Ascending aorta (tissue), 2 donors: ENCODE measurements at places on chromosomes 13 and 19.

DNA sequence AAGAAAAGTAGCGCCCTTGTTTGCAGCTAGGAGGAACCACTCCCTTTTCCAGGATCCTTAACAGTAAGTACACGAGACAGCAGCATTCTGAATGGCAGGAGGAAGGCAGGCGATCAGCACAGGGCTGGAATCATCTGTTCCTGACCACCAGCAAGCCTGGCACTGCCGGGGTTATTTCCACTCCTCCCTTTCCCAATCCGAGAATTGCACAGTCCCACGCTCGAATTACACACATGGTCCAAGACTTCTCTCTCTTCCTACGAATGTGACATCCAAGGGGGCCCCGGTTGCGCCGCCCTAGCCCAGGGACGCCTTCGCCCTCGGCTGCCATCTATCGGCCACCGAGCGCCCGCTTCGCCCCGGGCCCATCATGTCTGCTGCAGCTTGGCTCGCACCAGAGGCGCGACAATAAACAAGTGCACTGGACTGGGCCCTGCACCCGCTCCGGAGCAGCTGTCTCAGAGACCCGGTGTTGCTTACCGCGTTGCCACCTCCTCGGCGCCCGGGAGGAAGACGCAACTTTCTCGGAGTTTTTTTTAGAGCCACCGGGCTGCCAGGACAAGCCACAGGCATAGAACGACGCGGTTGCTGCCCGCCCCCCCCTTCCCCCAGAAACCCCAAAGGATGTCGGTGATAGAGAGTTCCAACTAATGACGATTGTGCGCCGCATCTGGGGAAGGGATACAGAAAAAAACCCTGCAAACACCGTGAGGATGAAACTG, at the start of gene SLITRK5:
TSS of gene SLITRK5 (plus strand) at position 341 of the 722 bp plus-strand sequence. CDS start 4,018 bp downstream, outside the sequence.
- DNase-seq, result peak; percentile 75

DNA sequence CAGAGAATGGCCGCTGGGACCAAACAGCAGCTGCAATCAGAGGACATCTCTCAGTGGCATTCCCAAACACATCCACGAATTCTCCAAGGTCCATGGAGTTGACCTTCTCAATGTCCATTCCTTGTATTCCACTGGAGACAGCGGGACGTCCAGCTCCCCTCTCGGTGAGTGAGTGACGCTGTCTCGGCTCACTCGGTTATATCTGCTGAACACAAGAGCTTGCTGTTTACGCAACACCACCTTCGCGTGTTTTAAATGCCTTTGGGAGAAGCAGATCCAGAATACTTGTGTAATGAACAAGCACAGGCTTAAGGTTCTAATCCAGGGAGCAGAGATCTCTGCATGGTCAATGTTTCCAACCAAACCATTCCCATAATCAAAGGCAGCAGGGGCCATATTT, at the start of gene URAD:
TSS of gene URAD (minus strand) at position 174 of the 400 bp plus-strand sequence. CDS start at position 118, 56 bp downstream.
- no peak for DNase-seq

DNA sequence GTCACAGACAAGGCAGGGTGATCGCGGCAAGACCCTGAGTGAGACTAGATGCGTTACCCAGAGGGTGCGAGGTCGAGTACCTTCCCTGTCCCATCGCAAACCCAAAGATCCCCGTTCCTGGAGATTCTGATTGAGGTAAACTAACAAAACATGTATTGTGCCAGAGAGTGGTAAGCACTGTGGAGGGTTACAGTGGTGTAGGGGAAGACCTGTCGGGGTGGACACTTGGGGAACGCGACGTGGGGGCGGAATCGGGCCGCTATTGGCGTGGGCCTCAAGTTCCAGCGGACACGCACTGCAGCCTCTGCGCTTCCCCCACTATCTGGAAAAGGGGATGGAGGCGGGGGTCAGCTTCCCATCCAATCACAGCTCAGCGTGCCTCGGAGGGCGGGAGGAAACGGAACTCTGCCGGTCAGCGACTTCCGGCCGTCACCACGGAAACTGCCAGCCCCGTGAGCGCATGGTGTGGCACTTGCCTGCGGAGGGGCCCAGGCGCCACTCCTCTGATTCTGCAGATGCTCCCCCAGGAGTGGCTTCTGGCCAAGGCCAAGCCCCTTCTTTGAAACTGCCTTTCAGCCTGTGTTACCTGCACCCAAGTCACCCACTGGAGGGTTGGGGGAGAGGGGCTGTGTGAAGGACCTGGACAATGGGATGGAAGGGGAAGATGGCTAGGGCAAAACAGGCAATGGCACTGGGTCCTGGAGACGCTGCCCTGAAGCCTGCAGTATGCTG, 1.0 kb upstream of the UBE2M start:
- peak; percentile 60 for DNase-seq

GRCh38 chr19:47271949-47272348, 2.7 kb upstream of the INAFM1 start:
- no peak for DNase-seq

GRCh38 chr13:34207334-34207733, 389.4 kb downstream of the RFC3 start:
- DNase-seq, result no peak

DNA sequence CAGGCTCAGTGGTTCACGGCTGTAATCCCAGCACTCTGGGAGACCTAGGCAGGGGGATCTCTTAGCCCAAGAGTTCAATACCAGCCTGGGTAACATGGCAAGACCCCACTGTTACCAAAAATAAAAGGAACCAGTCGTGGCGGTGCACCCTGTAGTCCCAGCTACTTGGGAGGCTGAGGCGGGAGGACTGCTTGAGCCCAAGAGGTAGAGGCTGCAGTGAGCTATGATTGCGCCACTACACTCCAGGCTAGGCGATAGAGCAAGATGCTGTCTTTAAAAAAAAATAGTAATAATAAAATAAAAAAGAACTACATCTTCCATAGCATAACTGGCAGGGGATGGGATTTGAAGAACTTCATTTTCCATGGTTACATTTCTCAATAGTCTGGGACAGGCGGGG, 3.0 kb downstream of the LYPD3 start:
- DNase-seq, result no peak

DNA sequence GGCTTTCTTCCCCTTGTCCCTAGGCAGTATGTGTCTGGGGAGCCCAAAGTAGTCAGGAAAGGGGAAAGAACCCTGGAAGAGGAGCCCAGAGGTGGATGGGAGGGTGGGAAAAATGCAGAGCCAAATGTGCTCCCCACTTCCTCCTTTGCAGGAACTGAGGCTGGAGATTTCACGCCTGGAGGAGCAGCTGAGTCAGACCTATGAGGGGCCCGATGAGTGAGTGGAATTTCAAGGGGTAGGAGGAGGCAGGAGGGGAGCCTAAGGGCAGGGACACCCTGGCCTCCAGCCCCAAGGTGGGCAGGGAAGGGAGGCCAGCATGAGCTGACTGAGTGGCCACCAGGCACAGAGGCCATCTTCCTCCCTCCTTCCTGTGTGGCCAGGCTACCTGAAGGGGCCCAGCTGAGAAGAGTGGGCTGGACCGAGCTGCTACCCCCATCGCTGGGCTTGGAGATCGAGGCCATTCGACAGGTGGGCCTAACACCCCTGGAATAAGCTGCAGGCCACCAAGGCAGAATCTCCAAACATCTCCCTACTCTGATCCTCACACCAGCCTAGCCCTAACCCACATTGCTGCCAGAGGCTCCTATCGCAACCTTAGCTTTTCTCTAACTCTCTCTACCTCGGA, 14.3 kb downstream of the PTH2 start:
- DNase-seq, result no peak

DNA sequence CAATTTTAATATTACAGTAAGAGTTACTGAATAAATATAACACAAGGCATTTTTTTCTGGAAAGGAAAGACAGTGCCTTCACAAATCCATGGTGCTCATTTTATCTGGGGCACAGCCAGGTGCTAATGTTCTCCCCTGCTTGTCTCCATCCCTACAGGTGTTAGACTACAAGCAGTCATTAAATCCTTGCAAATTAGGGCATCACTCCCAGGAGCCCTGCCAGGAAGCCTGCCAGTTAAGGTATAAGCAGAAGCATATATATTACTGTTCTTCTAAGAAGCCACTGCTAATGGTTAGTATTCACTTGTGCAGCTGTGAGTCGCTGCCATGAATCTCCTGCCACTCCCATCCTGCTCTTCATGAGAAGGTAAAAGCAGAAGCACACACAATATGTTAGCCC, 149.7 kb downstream of the OXGR1 start:
- DNase-seq, result no peak

DNA sequence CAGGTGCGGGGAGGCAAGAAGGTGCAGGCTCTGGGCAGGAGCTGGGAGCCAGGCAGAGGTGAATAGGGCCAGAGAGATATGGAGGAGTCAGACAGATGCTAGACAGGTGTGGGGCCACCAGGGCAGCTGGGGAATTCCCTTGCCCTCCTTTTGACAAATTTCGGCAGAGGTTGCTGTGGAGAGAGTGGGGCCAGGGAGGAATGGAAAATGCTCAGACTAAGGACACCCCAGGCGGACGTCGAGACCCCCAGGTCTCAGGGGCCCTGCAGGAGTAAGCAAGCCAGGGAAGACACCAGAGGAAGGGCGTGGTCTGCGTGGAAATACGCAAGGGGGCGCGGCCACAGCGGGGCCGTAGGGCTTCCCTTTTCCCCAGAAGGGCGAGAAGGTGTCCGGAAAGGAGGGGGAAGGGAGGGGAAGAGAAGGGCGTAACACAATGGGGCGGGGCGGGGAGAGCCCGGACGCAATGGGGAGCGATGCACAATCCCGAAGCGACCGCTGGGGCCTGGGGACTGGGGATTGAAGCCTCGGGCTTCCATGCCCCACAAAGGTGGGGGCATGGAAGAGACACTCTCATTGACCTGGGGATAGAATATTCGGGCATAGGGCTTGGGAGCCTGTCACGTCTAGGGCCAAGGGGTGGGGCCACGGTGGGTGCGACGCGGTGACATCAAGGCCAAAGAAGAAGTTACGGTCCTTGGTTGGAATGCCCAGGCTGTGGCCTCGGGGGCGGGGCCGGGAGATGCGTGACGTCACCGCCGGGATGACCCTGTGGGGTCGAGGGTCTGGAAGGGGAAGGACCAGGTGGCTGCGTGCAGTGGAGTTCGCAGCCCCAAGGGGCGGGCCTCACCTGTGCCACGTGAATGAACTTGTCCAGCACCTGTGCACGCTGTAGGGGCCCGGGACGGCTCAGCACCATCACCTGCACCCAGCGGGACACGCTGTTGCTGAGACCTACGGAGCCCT, 8.2 kb downstream of the RASGRP4 start:
- peak; percentile 77 for DNase-seq

DNA sequence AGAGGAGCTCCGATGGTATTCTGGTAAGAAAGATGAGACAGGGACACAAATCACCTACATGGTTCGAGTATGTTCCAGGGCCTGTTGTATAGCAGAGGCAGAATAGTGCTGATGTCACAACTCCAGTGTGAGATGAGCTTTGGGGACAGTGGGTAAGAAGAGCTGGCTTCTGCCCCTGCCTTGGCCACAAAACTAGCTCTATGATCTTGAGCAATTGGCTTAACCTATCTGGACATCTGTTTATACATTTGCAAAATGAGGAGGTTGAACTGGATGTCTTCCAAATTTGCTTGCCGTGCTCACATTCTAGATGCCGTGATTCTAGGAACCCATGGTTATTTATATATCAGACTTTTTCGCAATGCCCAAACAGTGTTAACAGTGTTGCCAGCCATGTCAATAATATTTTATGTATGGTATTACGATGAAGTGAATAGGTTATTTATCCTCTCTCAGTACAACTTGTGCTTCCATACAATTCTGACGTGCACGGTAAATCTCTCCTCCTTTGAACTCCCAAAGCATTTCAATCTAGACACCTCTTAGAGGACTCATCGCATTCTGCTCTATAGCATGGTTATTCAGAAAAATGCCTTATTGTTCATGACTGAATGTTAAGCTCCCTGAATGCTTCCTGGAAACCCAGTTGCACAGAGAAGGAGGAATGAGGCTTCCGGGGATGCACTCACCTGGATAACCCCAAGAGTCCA, 316.0 kb downstream of the FOXO1 start:
- peak; percentile 11 for DNase-seq

GRCh38 chr19:8304841-8305621, 3.1 kb downstream of the CD320 start:
- DNase-seq, result no peak

GRCh38 chr13:33125821-33126570, 109.8 kb downstream of the KL start:
- DNase-seq, result no peak

DNA sequence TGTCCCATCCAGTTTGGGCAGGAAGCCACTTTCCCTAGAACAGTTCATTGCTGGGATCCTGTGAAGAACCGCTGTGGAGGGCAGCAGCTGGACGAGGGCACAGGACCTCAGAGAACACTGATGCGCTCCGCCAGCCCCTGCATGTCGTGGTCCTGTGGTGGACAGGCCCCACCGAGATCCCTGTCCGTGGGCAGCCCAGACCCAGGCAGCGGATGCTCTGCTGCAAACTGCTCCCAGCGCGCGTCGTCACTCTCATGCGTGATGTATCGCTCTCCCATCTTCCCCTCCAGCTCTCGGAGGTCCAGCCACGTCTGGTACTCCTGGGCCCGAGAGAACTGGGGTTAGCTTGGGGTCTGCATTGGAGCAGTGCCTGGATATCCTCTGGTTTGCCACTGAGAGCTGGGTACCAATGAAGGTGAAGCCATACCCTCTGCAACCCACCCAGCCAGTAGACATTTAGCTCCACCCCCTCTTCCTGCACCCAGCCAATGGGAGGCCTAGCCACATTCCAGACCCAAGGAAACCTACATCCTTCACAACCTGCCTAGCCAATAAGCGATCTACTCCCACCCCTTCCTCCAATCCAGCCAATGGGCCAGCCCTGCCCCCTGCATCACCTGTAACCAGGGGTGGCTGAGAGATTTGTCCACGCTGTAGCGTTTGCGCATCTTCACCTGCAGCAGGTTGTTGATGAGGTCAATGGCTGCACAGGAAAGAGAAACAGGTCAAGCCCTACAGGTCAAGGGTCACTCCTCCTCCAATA, 13.6 kb upstream of the DACT3 start:
- no peak for DNase-seq

- no peak for DNase-seq
Observed at GRCh38 chr19:29845574-29846176, 33.9 kb downstream of the CCNE1 start.

DNA sequence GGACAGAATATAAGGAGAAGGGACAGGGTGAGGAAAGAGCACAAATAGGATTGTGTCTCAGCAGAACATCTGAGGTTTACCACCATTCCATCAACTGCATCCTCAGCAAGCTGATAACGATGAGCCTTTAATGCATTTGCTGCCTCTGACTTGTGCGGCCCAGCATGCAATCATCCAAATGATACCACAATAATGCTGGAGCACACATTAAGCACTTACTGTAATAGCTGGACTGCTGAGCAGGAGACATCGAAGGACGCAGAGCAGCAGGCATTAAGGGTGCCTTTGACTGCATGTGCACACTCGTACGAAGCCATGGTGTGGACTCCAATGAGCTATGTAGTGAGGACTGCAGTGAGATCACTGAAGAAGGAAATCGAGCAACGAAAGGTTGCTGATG, 469.4 kb downstream of the FOXO1 start:
- DNase-seq, result no peak

GRCh38 chr13:75312884-75313520, 169.0 kb downstream of the TBC1D4 start:
- DNase-seq, result no peak

GRCh38 chr13:30720172-30720869, 15.0 kb upstream of the ALOX5AP start:
- DNase-seq, result no peak

GRCh38 chr13:39536906-39537305, 66.1 kb downstream of the LHFPL6 start:
- DNase-seq, result no peak

- no peak for DNase-seq
Observed at GRCh38 chr13:37956536-37956935, 87.0 kb upstream of the TRPC4 start.

- DNase-seq, result no peak
Observed at GRCh38 chr19:28487999-28488398, 725.0 kb downstream of the UQCRFS1 start.
